Foreskin fibroblast (primary cell): ENCODE measurements at places on chromosomes 11 and 22.
A peak's percentile ranks its signal among the peaks of the same experiment; 100 is the strongest.

GRCh38 chr11:67043572-67044349, 12.9 kb upstream of the RHOD start:
- no peak for DNase-seq

- peak; percentile 74 for DNase-seq
Observed at GRCh38 chr22:32660292-32660691, 141.2 kb upstream of the TIMP3 start.

- DNase-seq, result no peak
Observed at GRCh38 chr11:68941324-68942094, 37.8 kb downstream of the IGHMBP2 start.

DNA sequence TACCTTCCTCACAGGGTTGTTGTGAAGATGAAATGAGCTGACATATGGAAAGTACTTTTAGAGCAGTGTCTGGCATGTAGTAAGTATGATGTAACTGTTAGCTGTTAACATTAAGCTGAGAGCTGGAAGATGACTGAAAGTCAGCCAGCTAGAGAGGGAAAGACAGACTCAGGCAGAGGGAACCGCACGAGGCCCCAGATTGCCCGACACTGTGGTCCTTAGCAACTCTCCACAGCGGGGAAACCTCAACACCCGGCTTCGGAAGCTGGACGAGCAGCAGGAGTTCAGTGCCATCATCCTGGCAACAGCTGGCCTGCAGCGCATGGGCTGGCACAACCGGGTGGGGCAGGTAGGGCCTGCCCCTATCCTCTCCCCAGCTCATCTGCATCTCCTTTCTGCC, 6.5 kb downstream of the HMBS start:
- peak; percentile 67 for DNase-seq

DNA sequence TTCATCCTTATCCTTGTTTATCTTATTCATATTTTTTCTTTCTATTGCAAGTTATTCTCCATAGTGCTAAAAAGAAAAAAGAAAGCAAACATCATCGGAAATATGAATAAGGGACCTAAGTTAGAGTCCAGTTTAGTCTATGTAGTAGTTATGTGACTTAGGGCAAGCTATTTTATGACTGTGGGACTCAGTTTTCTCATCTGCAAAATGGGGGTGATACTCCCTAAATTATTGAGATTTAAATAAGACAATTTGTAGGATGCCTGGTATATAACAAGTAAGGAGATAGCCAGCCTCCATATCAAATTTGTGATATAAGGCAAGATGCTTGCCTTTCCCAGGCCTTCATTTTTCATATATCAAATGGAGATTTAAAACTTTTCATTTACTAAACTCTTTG, 69.5 kb downstream of the MAML2 start:
- DNase-seq, result no peak

GRCh38 chr22:20811171-20811570, 37.3 kb downstream of the SERPIND1 start:
- DNase-seq, result no peak

DNA sequence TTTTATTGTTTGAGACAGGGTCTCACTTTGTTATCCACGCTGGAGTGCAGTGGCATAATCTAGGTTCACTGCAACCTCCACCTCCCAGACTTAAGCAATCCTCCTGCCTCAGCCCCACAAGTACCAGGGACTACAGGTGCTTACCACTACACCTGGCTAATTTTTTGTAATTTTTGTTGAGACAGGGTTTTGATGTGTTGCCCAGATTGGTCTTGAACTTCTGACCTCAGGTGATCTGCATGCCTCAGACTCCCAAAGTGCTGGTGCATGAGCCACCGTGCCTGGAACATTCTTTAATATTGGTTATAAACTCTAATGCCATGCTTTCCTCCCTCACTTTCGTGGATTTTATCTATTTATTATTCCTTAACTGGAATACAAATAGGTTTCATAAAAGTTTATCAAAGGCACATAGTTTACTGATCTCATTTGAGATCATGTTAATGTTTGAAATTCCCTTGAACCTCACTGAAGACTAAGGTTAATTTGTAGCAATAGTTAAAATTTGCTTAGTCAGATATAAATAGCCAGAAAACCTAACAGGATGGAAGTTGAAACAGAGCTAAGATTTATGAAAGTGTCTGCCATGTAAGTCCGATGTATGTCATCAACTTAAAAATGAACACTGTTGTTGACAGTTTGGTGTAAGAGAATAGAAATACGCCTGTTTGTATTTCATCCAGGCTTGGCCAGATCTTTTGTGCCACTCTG, 27.6 kb downstream of the KDM2A start:
- DNase-seq, result no peak

DNA sequence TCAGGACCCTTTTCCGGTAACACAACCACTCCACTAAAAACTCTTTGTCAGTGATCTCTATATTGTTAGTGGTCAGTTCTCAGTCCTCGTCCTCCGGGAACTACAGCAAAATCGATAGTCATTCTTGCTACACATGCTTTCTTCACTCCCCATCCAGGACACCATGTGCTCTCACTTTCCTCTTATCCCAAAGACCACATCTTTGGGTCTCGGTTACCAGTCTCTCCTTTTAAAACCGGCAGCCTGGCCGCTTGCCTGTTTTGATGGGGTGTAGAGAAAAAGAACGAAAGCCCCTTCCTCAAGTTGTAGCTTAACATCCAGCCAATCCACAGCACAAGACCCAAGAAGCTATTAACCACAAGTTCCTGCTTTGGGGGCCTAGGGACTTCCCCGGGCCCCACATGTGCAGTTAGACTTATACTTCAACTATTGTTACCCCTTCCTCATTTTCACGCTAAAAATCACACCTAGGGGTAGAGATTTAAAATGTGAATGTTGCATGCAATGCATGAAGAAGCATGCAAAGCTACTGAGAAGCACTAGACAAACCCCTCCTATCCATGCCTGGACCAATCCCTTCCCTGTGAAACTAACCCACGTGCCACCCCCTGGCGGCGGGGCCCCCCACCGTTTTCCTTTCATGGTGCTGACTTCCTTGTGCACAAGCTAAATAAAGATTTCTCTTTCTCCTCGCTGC, 1.5 kb upstream of the TOLLIP start:
- DNase-seq, result no peak

DNA sequence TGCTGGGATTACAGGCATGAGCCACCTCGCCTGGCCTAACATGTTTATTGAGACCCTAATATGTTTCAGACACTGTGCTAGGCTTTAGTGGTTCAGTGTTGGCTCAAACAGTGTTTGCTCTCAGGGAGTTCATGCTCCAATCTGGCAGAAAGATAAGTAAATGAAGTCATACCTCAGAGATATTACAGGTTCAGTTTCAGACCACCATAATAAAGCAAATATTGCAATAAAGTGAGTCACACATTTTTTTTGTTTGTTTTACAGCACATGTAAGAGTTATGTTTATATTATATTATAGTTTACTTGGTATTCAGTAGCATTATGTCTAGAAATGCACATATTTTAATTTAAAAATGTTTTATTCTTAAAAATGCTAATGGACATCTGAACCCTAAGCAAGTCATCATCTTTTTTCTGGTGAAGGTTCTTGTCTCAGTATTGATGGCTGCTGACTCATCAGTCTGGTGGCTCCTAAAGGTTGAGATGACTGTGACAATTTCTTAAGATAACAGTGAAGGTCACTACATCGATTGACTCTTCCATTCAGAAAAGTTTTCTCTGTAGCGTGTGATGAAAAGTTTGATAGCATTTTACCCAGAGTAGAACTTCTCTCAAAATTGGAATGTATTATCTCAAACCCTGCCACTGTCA, 243.0 kb upstream of the ANO5 start:
- no peak for DNase-seq

DNA sequence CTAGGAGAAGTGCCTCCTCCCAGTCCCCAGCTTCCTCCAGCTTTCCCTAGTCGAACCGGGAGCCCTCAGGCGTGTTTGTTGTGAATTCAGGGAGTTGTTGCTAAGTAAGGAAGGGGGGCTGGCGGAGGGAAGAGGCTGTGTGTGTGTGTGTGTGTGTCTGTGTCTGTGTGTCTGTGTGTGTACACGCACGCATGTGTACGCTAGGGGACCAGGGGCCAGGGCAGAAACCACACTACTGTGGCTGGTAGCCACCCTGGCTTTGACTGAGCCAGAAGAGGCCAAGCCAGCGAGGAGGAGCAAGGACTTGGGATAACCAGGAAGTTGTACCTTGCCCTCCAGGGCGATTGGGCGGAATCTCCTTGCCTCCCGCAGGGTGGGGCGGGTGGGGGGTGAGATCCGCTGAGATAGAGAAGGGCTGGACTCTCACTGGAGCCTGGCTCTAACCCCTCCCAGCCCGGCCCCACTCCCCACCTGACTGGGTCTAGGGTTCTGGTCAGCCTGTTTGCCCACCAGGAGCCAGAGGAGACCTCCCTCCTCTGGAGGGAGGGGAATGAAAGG, 7.5 kb downstream of the BCL9L start:
- peak; percentile 95 for DNase-seq

DNA sequence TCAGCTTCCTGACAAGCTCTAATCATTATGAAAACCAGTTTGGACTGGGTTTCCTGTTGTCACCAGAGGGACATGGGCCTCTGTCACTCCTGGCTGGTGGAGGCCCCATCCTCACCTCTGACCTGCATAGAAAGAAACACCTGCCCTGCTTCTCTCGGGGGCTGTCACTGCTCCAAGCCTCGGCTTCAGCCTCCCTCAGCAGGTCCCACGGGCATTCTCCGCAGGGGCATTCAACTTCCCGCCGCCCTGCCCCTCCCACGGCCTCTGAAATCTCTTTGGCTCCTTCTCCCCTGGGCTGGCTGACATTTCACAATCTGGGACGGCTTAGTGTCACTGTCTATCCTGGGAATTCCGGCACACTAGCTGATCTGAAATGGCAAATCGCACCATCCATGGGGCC, 257.9 kb downstream of the CTTN start:
- DNase-seq, result no peak

DNA sequence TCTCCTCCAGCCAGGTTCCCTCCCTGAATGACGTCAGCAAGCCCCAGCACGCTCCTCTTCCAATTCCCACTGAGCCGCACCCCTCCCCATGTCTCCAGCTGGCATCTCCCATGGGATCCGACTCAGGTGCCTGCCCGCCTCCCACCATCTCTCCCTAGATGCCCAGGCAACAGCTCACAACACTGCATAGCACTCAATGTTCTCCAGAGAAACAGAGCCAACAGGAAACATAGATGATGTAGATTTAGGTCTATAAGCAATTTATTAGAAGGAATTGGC, 532.3 kb downstream of the BRD1 start:
- DNase-seq, result no peak

DNA sequence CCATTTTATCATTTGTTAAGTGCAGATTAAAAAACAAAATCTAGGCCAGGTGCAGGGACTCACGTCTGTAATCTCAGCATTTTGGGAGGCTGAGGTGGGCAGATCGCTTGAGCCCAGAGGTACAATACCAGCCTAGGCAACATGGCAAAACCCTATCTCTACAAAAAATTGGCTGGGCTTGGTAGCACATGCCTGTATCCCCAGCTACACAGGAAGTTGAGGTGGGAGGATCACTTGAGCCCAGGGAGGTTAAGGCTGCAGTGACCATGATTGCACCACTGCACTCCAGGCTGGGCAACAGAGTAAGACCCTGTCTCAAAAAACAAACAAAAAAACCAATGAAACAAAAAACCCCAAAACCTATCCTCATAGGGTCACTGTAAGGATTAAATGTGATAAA, 32.9 kb downstream of the HIRA start:
- DNase-seq, result no peak

- no peak for DNase-seq
Observed at GRCh38 chr11:101523634-101524260, 60.1 kb downstream of the TRPC6 start.

DNA sequence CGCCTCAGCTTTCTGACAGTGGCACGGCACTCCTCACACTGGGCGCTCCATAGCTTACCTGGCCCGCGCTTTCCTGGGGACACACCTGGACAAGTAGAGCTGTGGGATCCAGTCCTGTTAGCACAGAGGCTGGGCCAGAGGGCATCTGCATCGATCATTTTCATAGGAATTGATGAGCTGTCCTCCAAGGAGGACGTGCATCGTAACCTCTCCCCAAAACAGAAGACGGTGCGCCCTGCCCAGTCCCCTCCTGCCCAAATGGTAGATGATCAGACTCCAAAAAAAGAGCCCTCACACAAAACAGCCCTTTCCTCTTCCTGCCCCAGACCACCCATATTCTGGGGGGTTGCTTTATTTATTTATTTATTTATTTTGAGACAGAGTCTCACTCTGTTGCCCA, 161.2 kb downstream of the CTTN start:
- no peak for DNase-seq

DNA sequence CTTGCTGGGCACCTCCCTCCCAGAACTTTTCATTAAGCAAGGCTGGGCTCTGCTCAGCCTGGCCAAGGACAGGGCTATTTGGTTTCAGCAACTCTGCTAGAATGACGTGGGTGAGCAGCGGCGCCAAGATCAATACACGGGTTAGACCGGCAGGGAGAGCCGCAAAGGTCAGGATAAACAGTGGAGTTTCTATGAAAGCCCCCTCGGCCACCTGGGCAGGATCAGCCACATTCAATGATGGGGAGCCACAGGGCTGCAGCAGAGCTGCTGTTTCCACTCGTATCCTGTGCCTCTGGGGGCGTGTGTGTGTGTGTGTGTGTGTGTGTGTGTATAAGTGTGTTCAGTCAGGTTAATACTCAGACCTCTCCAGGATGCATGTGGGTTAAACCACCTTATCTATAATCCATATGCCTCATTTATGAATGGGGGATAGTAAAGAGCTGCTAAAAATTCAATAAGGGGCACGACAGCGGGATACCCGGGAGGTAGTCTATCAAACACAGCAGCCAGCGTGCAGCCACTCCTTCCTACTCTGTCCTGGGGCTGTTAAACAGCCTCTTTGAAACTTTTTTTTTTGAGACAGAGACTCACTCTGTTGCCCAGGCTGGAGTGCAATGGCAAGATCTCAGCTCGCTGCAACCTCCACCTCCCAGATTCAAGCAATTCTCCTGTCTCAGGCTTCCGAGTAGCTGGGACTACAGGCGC, 34.8 kb downstream of the MYH9 start:
- DNase-seq, result no peak

- no peak for DNase-seq
Observed at GRCh38 chr11:57353446-57353845, 15.3 kb downstream of the P2RX3 start.

DNA sequence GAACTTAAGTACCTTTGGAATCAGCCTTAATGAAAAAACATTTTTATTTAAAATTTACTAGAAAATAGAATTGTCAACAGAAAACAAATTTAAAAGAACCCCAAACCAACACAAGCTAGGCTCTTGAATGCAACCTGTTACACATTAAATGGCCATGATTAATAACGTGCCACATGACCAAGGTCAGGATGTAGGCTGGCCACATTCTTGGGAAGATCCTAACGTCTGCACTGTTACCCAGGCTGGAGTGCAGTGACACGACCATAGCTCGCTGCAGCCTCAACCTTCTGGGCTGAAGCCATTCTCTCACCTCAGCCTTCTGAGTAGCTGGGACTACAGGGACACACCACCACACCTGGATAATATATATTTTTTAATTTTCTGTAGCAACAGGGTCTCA, 126.4 kb upstream of the APOA1 start:
- DNase-seq, result no peak
